NT2/D1 (cell line): ENCODE measurements at places on chromosomes 4 and X.

DNA sequence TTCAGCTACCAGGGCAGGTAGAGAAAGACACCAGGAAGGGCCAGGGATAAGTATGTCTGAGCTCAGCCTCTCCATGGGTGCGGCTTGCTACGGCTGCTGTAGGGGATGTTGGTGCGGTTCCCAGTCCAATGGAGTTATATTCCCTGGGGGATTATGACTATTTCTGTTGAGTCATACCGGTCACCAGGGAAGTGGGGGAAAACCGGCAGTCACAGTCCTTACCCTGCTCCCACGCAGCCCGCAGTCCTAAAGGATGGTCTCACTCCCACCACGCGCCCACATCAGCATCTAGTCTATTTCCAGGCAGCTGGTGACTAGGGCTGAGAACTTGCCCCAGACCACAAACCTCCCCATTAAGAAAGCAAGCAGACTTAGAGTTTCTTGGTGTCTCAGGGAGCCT, 191.6 kb downstream of the VEGFC start:
- no peak for DNase-seq

- no peak for DNase-seq
Observed at GRCh38 chr4:157888281-157888680, 284.5 kb downstream of the GASK1B start.

DNA sequence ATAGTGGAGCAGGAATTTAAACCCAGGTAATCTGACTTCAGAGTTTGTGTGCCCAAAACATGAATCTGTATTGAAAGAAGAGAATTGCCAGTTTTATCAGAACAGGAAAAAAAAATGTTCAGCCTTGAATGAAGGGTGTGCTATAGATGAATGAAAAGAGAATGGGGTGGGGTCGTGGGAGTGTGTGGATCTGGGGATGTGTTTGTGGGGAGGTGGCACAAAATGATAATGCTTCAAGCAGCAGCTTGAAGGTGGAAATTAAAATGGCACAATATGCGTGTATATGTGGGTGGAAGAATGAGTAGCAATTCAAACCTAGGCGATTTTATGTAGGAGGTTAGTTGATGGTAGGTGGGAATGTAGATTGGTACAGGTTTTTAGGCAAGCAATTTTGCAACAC, 122.2 kb downstream of the IL1RAPL1 start:
- DNase-seq: no peak

GRCh38 chr4:128542047-128542446, 254.4 kb upstream of the PGRMC2 start:
- no peak for DNase-seq

GRCh38 chr4:7823416-7823824, 116.2 kb downstream of the AFAP1 start:
- no peak for DNase-seq

DNA sequence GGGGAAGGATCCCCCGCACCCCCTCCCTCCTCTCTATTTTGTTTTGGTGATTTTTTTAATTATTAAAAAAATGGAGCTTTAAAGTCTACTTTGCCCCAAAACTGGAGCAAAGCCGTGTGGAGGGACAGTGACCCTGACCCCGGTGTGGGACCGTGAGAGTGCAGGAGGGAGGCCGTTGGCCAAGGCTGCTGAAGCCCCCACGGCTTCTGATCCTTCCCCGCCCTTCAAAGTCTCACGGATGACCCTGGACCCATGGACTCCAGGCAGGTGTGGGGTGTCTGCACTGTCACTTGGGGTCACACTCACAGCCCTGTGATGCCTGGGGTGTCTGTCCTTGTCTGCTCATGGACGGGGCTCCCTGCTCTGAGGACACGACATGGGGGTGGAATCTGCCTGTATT, 133.3 kb downstream of the CPZ start:
- DNase-seq: no peak

GRCh38 chrX:72253686-72254085, 14.9 kb upstream of the ERCC6L start:
- DNase-seq: no peak

DNA sequence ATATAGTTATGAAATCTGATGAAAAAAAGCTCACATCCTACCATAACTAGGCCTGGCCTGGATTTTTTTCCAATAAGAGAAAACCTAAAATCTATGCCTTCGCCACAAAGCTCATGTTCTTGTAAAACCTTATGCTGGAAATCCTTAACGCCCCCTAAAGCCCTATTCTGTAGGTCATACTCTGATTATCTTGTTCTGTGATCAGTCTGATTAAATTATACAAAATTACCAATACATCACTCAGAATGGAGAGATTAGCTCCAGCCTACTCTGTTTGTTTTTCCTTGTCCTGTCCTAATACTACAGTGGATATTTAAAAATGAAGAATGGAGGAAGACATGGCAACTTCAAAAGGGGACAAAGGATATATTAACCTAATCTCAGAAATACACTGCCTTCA, 7.2 kb downstream of the ZNF827 start:
- DNase-seq: no peak

- no peak for DNase-seq
Observed at GRCh38 chrX:134469486-134469885, 9.5 kb downstream of the HPRT1 start.

- DNase-seq: no peak
Observed at GRCh38 chr4:121873604-121874003, 3.3 kb upstream of the BBS7 start.

GRCh38 chrX:30673884-30674598, 20.8 kb downstream of the GK start:
- DNase-seq: no peak

DNA sequence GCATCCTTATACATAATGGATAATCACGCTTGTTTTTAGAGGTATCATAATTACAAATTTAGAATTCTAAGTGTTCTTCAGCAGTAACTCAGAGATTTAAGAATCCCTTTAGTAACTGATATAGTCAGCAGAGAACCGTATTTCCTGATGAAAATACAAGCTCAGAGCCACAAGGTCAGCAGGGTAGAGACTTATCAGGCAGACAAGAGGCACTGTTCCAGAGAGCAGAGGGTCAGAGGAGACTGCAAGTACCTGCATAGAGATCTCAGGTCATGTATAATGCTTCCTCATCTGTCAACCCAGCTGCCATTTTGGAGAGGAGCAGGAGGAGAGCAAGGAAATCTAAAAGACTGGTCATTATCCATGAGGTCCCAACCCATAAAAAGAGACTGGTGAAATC, 787.1 kb upstream of the FTHL17 start:
- DNase-seq: no peak

GRCh38 chrX:46374371-46374770, 170.8 kb downstream of the ZNF674 start:
- no peak for DNase-seq

GRCh38 chrX:112051576-112051975, 31.0 kb downstream of the TRPC5 start:
- no peak for DNase-seq

GRCh38 chr4:41587286-41587685, 49.3 kb downstream of the LIMCH1 start:
- DNase-seq: no peak

DNA sequence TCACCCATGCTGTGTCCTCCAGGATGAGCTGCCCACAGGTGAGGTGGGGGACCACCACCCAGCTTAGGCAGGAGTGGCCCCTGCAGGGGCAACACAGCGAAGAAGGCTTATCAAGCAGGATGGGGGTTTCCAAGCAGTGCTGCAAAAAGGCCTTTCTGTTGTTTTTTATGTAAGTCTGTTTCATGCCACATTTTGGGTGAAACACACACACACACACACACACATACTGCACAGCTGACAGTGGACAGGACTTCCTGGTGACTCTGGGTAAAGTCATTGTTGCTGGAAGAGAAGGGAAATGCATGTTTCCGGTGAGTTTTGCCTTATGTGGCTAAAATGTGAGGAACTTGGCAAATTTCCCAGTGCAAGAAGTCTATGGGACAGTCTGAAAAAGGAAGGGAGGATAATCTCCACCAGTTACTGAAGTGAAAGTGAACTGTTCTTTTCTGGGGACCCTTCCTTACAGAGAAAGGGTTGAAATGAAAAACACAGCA, 119.2 kb downstream of the IRF2 start:
- DNase-seq: no peak

GRCh38 chr4:170248029-170248428, 158.3 kb upstream of the AADAT start:
- no peak for DNase-seq

DNA sequence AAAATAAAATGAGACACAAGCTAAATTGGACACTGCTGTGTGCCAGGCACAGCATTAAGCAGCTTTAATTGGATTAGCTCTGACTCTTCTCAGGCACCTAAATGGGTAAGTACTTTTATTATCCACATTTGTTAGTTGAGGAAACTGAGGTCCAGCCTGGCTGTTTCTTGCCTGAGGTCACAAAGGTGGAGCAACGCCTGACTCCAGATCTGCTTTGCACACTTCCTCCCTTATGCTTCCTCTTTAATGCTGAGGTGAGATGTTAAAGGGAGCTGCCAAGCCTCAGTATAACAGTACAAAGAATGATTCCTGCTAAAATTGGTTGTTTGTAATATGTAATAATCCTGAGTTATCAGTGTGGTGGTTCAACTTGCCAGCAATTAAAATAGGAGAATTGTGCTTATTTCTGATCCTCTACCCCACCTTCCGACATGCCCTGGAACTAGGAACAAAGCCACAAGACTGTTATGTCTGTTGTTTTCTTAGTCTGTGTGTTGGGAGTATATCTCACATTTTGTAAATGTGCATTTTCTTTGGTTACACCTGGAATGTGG, 74.4 kb downstream of the AFF1 start:
- no peak for DNase-seq

DNA sequence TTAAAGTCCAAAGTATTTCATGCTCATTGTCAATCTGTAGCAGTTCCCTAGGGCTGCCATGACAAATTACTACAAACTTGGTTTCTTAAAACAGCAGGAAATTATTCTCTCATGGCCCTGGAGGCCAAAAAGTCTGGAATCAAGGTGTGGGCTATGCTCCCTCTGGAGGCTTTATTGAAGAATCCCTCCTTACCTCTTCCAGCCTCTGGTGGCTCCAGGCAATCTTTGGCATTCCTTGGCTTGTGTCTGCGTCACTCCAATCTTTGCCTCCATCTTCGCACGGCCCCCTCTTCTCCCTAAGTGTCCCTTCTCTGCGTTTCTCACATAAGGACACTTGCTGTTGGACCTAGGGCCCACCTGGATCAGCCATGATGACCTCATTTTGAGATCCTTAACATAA, 170.4 kb downstream of the SMIM20 start:
- DNase-seq: no peak

DNA sequence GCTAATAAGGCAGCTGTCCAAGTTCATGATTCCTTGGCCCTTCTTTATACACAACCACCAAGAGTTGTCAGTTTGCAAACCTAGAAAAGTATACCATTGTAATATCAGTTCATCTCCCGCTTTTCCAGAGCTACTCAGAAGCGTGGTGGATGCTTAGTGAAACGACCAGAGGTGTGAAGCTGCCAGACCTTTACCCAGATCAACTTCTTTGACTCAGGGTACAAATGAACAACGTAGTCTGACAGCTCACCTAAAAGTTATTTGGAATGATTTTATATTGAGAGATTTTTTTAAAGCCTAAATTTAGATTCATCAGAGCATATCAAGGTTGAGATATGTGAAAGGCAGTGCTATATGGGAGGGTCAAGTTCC, 169.7 kb downstream of the CBR4 start:
- DNase-seq: no peak

DNA sequence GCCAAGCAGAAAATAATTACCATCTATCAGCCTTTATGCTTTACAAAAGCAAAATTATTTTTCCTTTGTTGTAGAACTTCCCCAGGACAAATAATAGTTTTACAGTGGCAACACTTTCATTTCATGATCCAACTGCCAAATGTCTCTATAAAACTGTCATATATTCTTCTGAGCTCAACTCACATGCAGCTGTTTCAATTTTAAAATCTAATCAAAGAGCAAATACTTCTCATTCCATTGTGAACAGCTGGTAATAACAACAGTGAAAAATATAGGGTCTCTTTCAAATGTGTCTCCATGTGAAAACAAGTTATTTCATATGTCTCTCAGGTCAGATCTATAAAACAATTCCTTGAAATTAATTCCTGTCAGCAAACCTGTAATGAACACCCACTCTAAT, 270.6 kb upstream of the SLC7A11 start:
- no peak for DNase-seq

- DNase-seq: no peak
Observed at GRCh38 chr4:41287852-41288251, 31.1 kb downstream of the UCHL1 start.

GRCh38 chr4:25021216-25021615, 9.5 kb downstream of the LGI2 start:
- no peak for DNase-seq

DNA sequence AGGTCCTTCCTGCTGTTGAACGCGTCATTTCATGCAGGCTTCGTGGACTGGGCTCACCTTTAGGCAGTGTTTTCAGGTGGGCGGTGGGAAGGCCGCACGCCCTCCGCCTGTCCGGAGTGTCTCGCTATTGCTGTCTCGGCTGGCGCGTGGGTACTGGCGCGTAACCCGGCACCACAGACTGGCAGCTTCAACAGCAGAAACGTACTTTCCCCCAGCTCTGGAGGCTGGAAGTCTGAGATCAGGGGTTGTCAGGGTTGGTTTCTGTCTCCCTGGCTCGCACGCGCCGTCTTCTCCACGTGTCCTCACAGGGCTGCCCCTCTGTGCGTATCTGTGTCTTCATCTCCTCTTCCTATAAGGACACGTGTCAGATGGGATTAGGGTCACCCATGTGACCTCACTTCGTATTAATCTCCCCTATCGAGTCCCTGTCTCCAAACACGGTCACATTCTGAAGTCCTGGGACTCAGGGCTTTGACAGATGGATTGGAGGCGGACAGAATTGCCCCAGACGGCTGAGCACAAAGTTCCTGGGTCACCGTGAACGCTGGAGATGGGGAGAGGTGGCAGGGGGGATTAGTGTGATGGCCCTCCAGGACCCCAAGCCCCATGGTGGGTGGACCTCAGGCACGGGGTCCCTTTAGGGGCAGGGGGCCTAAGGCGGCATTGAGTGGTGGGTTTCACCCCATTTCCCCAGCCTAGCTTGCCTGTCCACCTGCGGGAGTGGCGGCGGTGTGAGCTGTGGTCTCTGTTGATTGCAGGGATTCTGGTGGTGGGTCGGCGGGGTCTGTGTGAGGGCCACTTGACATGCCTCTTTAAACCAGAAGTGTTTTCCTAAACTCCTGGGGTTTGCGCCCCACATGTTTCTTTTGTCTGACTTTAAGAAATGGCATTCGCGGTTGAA, 83.4 kb upstream of the LRPAP1 start:
- DNase-seq: no peak

DNA sequence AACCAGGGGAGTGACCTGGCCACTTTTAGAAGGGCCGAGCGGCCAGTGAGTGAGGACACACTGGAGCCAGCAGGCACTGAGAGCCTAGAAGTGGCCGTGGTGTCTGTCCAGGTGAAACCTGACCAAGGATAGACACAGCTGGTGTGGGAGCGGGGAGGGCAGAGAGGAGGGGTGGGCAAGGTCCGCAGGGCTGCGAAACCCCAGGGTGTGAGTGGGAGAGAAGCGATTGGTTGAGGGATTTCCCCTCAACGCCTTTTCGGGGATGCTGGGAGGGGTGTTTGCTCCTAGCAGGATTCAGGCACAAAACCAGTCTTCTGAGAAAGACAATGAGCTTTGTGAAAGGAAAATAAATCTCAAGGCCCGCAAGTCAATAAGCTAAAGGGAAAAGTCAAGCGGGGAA, 33.2 kb upstream of the ARSD start:
- no peak for DNase-seq
